Osteoblast (primary cell): ENCODE measurements at places on chromosomes 2 and 18. TPM values are rescaled to one million over a fixed set of nuclear protein-coding genes. Genes with fewer than 3 reads are reported as not detected.

GCG gene
- not detected in 2 replicates for total RNA-seq

SPEG gene
- total RNA-seq, result 24.2 and 26.4 TPM in 2 replicates

AMER3 gene
- total RNA-seq, result not detected in 2 replicates

UCN gene
- total RNA-seq, result 0.36 and 1.2 TPM in 2 replicates

DUSP19 gene
- 2.4 and 2.9 TPM in 2 replicates for total RNA-seq

DSG1 gene
- total RNA-seq, result not detected in 2 replicates

ARHGAP28 gene
- 23.9 and 24.2 TPM in 2 replicates for total RNA-seq

TOGARAM2 gene
- under 0.01 and 0.72 TPM in 2 replicates for total RNA-seq

KATNAL2 gene
- 4.3 and 5.0 TPM in 2 replicates for total RNA-seq

POMC gene
- 0.59 and 2.2 TPM in 2 replicates for total RNA-seq

STARD6 gene
- not detected in 2 replicates for total RNA-seq

ACAA2 gene
- 52.8 and 60.7 TPM in 2 replicates for total RNA-seq

ZSWIM2 gene
- total RNA-seq, result 0.29 TPM in 1 of 2 replicates, not detected in the other

RIOK3 gene
- 98.1 and 110 TPM in 2 replicates for total RNA-seq

SPATA3 gene
- not detected in 2 replicates for total RNA-seq

AGXT gene
- total RNA-seq, result not detected in 2 replicates

C2orf92 gene
- 2.5 and 3.2 TPM in 2 replicates for total RNA-seq

C2orf78 gene
- not detected in 2 replicates for total RNA-seq

COPS7B gene
- 19.5 and 19.7 TPM in 2 replicates for total RNA-seq

INHA gene
- under 0.01 and 0.29 TPM in 2 replicates for total RNA-seq
